ENCODE measurements at places on chromosomes 12 and 14. TPM values are rescaled to one million over a fixed set of nuclear protein-coding genes. Genes with fewer than 3 reads are reported as not detected.

DNA sequence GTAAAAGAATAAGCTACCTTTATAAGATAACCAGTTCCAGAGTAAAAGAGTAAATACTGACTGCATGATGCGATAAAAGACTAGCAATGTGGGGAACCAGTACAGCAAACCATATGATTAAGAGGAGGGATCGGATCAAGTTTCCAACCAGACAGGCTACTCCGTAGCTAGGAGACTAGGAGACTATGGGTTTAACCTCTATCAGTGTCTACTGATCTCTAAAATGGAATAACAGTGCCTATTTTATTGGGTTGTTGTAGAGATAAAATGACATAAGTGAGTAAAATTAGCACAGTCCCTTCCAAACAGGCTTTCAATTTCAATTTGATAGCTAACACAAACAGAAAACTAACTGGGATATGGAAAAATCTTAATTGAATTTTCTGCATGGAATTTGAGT, 76.0 kb downstream of the PAWR start:
- H3K36me3 ChIP-seq: peaks cover 10% of the 10 kb centered on the region
- no peaks in the 10 kb centered on the region for H3K27me3 ChIP-seq
- no peak overlapping the region for H3K27ac ChIP-seq
- no peaks in the 10 kb centered on the region for H3K4me1 ChIP-seq

DNA sequence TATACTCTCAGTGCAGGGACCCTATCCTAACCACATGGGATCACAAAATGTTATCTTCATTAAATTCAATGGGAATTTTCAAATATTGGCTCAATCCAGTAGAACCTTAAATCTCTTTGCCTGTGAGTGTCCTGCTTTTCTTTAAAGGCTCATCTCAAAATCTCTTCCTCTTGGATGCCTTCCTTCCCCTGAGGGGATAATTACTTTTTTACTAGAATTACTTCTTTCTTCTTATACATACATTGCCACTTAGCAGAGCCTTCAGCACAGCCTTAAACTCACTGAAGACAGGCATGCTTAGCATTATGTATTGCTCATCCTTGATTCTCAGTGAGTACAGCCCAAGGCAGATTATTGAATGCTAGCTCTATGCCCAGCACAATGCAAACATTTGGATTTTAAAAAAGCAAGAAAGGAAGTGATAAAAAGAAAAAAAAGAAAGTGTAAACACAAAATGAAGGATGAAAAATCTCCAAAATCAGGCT, 1918.0 kb upstream of the FLRT2 start:
- DNase-seq: no peak
- no peaks in the 10 kb centered on the region for H3K27me3 ChIP-seq
- H3K27ac ChIP-seq: no peak overlapping the region
- no peaks in the 10 kb centered on the region for H3K4me1 ChIP-seq

DNA sequence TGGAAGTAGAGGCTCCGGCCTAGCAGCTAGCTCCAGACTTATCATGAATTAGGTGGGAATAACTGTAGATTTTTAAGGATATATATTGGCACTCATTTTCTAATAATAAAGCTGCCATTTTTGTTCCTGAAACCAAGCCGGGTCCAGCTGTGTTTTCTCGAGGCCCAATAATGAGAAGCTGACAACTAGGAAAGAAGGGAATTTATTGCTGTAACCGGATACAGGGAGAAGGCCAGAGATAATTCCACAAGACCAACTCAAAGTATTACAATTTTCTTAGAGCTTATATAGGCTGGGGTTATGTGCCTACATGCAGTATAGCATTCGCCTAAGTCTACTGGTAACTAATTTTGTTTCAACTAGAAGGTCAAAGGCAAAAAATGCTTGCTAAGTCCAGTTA, 122.3 kb upstream of the FBXO33 start:
- H3K27ac ChIP-seq: no peak overlapping the region
- no peaks in the 10 kb centered on the region for H3K36me3 ChIP-seq
- no peak for DNase-seq
- no peaks in the 10 kb centered on the region for H3K27me3 ChIP-seq

The AKAP6 gene
- 8.5 TPM for polyA plus RNA-seq

The PKP2 gene
- 37.1 TPM for polyA plus RNA-seq

The GAS2L3 gene
- polyA plus RNA-seq: 34.0 TPM

The CHFR gene
- polyA plus RNA-seq: 31.9 TPM

The HPD gene
- polyA plus RNA-seq: 0.27 TPM

DNA sequence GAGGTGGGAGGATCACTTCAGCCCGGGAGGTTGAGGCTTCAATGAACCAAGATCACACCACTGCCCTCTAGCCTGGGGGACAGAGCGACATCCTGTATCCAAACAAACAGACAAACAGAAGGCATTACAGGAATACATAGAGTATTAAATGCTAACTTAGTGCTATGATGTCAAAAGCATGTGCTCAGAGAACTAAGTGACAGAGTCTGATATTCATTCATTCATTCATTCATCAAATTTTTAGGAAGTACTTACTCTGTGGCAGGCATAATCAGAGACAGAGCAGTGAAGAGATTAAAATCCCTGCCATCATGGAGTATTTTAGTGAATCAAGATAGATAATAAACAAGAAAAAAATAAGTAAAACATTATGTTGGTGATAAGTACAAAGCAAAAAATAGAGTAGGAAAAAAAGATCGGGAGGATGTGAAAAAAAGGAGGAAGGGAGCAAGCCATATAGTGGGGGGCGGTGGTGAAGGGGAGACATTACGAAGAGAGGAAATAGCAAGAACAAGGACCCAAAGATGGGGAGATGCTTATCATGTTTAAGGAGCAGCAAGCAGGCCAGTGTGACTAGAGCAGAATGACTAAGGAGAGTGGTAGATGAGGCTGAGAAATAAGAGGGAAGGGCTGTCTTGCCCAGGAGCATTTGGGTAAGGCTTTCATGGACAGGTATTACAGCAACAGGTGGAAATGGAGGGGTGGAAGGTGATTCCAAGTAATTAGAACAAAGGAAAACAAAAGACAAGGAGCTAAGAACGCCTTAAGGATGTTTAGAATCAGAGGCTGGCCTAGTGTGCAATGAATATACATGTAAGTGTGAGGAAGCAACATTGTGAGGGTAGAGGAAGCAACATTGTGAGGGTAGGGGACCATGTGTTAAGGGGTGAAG, 2.8 kb downstream of the MAP4K5 start:
- H3K4me1 ChIP-seq: peaks cover 4% of the 10 kb centered on the region
- no peak overlapping the region for H3K4me3 ChIP-seq
- H3K27ac ChIP-seq: no peak overlapping the region
- DNase-seq: no peak

GRCh38 chr12:93156086-93156716, 221.5 kb upstream of the NUDT4 start:
- no peak overlapping the region for H3K4me3 ChIP-seq
- no peaks in the 10 kb centered on the region for H3K36me3 ChIP-seq
- no peaks in the 10 kb centered on the region for H3K27me3 ChIP-seq
- DNase-seq: peak; percentile 38

DNA sequence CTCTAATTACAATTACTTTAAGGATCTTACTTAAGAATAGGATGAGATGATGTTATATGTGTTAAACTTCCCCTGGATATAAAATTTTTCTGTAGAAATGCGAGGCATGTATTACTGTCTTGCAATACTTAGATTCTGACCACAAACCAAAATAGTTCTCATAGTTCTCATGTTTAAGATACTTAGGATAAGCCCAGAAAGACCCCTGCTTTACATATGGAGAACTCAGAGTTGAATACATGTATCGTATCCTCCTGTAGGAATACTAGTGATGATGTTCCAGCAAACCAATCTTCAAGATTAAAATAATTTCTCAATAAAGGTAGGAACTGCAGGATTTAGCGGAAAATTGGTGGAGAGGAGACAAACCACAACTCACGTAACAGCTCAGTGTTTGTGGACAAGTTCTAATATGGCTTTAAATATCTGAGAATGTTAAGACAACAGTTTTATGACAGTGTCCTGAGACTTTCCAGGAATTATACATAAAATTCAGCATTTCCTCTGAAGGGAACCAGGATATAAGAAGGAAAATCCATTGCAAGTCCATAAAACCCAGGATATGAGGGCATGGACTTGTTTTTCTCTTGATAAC, 114.7 kb upstream of the CRY1 start:
- H3K36me3 ChIP-seq: no peaks in the 10 kb centered on the region
- no peaks in the 10 kb centered on the region for H3K4me1 ChIP-seq
- no peak for DNase-seq
- H3K27ac ChIP-seq: no peak overlapping the region
- no peak overlapping the region for H3K4me3 ChIP-seq

- no peak overlapping the region for H3K27ac ChIP-seq
- no peak for DNase-seq
- no peaks in the 10 kb centered on the region for H3K4me1 ChIP-seq
- no peak overlapping the region for H3K4me3 ChIP-seq
Observed at GRCh38 chr12:41907021-41907420, 237.7 kb downstream of the GXYLT1 start.

- DNase-seq: no peak
- H3K27me3 ChIP-seq: peaks cover 4% of the 10 kb centered on the region
- H3K27ac ChIP-seq: peak within 1 kb of the TSS; percentile 35
- H3K4me3 ChIP-seq: peak within 1 kb of the TSS; percentile 76
- no peaks in the 10 kb centered on the region for H3K36me3 ChIP-seq
Observed at GRCh38 chr12:111405859-111406473, at the start of gene SH2B3. SH2B3 (plus strand) TSS chr12:111405923; CDS start chr12:111418146, 12,223 bp downstream.

DNA sequence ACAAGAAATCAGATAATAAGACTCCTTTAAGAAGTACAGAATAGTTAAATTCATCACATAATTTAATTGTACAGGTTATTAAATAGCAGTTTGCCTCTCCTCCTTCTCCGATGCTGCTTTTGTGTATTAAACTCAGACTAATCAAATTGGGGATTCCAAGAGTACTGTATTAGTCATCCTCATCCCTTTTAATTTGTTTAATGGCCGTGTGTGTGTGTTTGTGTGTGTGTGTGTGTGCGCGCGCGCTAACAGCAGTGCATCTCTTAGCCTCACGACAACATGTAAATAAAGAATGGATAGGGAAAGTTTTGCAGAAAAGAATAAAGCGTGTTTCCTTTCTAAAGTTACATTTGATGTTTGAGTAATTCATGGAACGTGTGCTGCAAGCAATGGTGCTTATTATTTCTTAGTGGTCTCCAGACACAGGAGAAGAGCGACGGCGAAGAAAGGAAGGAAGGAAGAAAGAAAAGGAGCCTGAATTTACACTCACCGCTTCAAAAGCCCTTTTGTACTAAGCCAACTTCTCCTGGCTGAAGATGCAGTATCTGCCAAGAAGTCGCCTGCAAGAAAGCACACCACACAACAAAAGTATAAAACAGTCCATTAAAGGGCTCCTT, 220.3 kb downstream of the ASCL1 start:
- H3K4me1 ChIP-seq: no peaks in the 10 kb centered on the region
- no peaks in the 10 kb centered on the region for H3K27me3 ChIP-seq
- no peak overlapping the region for H3K4me3 ChIP-seq
- DNase-seq: no peak

- H3K27me3 ChIP-seq: no peaks in the 10 kb centered on the region
- H3K4me1 ChIP-seq: peaks cover 19% of the 10 kb centered on the region
- H3K4me3 ChIP-seq: no peak overlapping the region
- H3K27ac ChIP-seq: no peak overlapping the region
Observed at GRCh38 chr12:6082613-6083012, 41.9 kb downstream of the VWF start.

GRCh38 chr12:131984334-131984733, 34.6 kb downstream of the EP400 start:
- H3K27ac ChIP-seq: no peak overlapping the region
- no peak overlapping the region for H3K4me3 ChIP-seq
- no peaks in the 10 kb centered on the region for H3K27me3 ChIP-seq
- H3K4me1 ChIP-seq: no peaks in the 10 kb centered on the region

DNA sequence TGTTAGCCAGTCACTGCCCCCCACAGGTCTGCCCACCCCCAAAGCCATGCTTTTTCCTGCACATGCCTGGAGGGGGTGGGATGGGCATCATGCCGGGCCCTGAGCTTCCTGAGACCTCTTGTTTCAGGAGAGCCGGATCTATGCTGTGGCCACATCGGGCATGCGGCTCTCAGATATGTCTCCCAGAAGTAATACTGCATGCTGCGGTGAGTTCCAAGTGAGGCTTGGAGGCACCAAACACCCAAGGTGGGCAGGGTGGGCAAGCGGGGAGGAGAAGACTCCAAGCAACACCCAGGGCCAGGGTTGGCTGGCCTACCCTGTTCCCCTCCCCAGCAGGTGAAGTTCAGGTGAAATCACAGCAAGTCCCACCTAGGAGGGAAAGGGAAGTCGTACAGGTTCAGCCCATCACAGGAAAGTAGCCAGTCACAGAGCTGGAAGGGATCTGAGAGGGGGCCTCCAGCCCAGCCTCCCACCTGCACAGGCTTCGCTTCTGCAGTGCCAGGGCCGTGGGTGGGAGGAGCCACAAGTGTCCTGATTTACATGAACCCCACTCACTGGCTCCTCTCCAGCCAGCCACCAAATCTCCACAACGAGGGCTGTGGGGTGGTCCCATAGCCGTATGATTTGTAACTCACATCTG, 30.9 kb downstream of the PIGH start:
- no peak overlapping the region for H3K4me3 ChIP-seq
- no peak for DNase-seq
- H3K4me1 ChIP-seq: peaks cover 19% of the 10 kb centered on the region
- no peaks in the 10 kb centered on the region for H3K27me3 ChIP-seq
- no peak overlapping the region for H3K27ac ChIP-seq

The MYBPC1 gene
- 4.0 TPM for polyA plus RNA-seq

GRCh38 chr12:27305673-27306456, 26.8 kb upstream of the BMAL2 start:
- H3K4me3 ChIP-seq: no peak overlapping the region
- peaks cover 15% of the 10 kb centered on the region for H3K36me3 ChIP-seq
- no peak for DNase-seq
- no peaks in the 10 kb centered on the region for H3K4me1 ChIP-seq
- H3K27ac ChIP-seq: no peak overlapping the region
- no peaks in the 10 kb centered on the region for H3K27me3 ChIP-seq

DNA sequence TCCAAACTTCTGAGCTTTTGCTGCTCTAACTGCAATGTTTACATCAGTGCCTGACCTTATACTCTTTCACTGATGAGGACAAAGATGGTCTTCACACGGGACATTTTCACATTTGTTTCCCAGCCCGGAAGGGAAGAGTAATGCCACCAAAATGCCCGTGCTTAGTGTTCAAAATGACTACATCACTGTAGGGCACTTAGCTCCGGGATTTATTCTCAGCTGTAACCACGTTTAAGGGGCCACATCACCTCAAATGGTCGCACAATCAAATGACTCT, 2.9 kb downstream of the GSG1 start:
- H3K36me3 ChIP-seq: no peaks in the 10 kb centered on the region
- peak overlapping the region; percentile 59 for H3K4me3 ChIP-seq
- H3K27me3 ChIP-seq: no peaks in the 10 kb centered on the region
- H3K4me1 ChIP-seq: peaks cover 29% of the 10 kb centered on the region

DNA sequence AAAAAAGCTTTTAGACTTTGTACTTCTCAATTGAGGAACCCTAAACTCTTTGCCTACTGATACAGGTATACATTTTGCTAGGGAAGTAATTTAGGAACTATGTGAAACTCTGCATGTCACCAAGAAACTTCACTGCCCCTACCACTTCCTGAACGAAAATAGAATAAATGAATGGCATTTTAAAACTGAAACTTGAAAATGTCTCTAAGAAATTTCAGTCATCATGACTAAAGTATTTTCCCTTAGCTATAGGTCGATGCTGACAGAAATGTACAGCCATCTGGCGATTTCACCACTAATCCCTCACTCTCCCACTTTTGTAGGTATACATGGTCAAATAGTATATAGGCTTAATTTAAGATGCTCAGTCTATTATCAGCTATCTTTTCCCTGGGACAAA, 194.9 kb upstream of the SYT10 start:
- H3K27ac ChIP-seq: no peak overlapping the region
- DNase-seq: no peak
- H3K36me3 ChIP-seq: no peaks in the 10 kb centered on the region

GRCh38 chr12:52916216-52916615, 11.3 kb upstream of the KRT8 start:
- H3K27me3 ChIP-seq: no peaks in the 10 kb centered on the region
- peak; percentile 52 for DNase-seq
- H3K36me3 ChIP-seq: no peaks in the 10 kb centered on the region

The BDKRB2 gene
- polyA plus RNA-seq: 9.1 TPM

The BATF gene
- 0.67 TPM for polyA plus RNA-seq

Measured in large intestine (tissue), 12 donors.